Central memory CD8-positive, alpha-beta T cell (primary cell): ENCODE measurements at places on chromosomes 6 and 20.
A peak's percentile ranks its signal among the peaks of the same experiment; 100 is the strongest.

DNA sequence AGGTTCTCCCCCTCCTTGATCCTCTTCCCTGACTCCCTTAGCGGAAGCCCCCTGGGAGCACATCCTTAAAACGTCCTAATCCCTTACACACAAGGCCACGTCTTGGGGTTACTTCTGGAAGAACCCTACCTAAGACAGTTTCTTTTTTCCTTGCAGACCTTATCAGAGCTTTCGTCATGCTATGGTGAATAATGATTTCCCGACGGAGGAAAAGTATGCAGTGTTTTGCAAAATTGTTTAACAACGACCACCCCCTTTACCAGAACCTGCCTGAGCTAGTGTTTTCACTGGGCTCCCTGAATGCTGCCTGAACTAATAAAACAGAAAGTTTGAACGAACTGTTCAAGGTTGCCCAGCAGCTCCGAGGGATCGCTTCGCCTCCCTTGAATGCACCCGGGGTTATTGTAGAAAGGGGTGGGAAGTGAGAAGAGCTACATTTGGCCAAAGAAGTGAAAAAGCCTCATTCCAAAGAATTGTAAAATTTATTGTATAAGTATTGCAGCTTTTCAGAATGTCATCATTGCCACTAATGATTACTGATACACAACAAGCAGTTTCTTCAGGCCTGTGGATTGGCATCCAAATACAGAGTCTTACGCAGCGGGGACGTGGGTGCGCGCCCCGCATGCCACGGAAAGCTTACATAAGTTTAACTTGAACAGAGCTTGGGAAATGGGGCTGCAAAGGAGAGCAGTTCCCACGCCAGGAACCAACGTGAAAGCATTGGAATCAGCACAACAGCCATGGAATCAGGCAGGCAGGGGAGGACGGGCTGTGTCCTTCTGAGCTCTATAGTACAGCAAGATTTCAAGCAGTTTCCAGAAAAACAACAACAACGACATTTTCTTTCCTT, 27.9 kb upstream of the ZBP1 start:
- no peak for DNase-seq
- peaks cover 21% of the 10 kb centered on the region for H3K27me3 ChIP-seq
- H3K27ac ChIP-seq, result no peak overlapping the region
- no peak overlapping the region for H3K4me3 ChIP-seq
- H3K4me1 ChIP-seq, result peaks cover 5% of the 10 kb centered on the region

- no peaks in the 10 kb centered on the region for H3K4me1 ChIP-seq
- no peak for DNase-seq
- H3K27me3 ChIP-seq, result peaks cover 18% of the 10 kb centered on the region
These were observed 86.7 kb upstream of the F13A1 start for GRCh38 chr6:6407071-6407741.

DNA sequence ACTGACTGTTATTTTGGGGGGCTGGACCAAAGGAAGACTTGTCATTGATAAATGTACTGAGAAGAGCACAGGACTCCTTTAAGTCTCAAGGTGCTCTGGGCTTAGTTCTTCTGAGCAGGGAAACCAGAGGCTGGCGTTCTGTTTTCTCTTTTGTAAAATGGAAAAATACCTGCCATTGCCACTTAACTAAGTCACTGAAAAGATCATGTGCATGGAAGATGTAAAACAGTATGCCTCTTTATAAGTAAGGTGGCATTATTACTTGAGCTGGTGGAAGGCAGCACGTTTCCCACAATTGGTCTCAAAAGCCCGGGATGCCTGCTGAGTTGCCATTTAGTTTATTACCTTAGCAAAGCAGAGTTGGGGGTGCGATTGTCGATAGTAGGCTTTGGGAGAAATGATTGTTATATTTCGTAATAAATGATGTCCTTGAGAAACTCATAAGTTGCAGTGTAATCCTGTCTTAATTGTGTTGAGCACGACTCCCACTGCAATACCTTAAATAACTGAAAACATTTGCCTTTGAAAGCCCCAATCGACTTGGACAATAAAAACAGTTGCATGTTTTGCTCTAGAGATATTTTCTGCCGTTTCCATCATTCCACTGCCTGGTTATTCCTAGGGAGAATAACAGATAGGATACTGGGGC, 3.6 kb downstream of the JARID2 start:
- H3K4me3 ChIP-seq, result peak overlapping the region; percentile 98
- peaks cover 30% of the 10 kb centered on the region for H3K36me3 ChIP-seq
- peaks cover 75% of the 10 kb centered on the region for H3K4me1 ChIP-seq
- peak overlapping the region; percentile 96 for H3K27ac ChIP-seq
- no peaks in the 10 kb centered on the region for H3K27me3 ChIP-seq

DNA sequence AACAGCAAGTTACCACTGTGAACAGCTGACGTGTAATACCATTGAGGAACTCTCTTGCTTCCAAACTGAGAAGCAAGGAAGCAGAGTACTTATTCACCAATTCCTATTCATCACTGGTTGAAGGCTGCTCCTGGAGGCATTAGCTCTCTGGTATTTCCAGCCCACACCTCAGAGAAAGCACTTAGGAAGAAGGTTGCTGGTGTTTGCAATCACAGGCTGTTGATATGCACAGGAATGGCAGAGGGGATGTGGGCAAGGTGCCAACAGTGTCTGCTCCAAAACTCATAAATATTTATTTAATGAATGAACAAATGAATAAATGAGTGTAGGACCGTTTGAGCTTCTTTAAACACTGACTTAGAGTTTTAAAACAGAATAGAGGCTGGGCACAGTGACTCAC, 6.9 kb upstream of the RRBP1 start:
- peaks cover 74% of the 10 kb centered on the region for H3K27me3 ChIP-seq
- no peaks in the 10 kb centered on the region for H3K36me3 ChIP-seq
- no peak overlapping the region for H3K4me3 ChIP-seq
- H3K27ac ChIP-seq, result no peak overlapping the region

DNA sequence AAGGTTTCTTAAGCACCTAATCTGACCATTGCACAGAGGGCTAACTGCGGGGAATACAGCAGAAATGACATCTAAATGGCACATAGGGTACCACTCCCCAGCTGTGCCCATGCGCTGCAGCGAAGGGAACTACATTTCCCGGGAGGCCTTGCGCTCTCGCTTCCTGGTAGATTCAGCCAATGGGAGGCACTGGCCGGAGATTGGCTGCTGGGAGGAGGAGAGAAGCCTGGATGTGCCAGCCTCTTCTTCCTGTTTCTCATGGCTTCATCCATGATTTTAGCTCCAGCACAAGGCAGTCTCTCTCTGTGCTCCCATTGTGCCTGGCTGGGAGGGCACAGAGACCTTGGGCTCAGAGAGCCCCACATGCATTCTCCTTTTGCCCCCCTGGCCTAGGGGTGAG, 101.7 kb upstream of the FOXA2 start:
- no peak overlapping the region for H3K27ac ChIP-seq
- no peak overlapping the region for H3K4me3 ChIP-seq
- H3K27me3 ChIP-seq, result no peaks in the 10 kb centered on the region
- peaks cover 2% of the 10 kb centered on the region for H3K36me3 ChIP-seq
- no peak for DNase-seq

GRCh38 chr6:124873066-124873410, 89.2 kb upstream of the RNF217 start:
- H3K4me3 ChIP-seq, result no peak overlapping the region
- H3K36me3 ChIP-seq, result no peaks in the 10 kb centered on the region
- no peak overlapping the region for H3K27ac ChIP-seq
- no peak for DNase-seq

- no peaks in the 10 kb centered on the region for H3K27me3 ChIP-seq
- H3K4me3 ChIP-seq, result no peak overlapping the region
- peaks cover 25% of the 10 kb centered on the region for H3K36me3 ChIP-seq
- peaks cover 7% of the 10 kb centered on the region for H3K4me1 ChIP-seq
- peak overlapping the region; percentile 20 for H3K27ac ChIP-seq
These were observed 213.7 kb downstream of the SYNE1 start for GRCh38 chr6:152423216-152424103.

DNA sequence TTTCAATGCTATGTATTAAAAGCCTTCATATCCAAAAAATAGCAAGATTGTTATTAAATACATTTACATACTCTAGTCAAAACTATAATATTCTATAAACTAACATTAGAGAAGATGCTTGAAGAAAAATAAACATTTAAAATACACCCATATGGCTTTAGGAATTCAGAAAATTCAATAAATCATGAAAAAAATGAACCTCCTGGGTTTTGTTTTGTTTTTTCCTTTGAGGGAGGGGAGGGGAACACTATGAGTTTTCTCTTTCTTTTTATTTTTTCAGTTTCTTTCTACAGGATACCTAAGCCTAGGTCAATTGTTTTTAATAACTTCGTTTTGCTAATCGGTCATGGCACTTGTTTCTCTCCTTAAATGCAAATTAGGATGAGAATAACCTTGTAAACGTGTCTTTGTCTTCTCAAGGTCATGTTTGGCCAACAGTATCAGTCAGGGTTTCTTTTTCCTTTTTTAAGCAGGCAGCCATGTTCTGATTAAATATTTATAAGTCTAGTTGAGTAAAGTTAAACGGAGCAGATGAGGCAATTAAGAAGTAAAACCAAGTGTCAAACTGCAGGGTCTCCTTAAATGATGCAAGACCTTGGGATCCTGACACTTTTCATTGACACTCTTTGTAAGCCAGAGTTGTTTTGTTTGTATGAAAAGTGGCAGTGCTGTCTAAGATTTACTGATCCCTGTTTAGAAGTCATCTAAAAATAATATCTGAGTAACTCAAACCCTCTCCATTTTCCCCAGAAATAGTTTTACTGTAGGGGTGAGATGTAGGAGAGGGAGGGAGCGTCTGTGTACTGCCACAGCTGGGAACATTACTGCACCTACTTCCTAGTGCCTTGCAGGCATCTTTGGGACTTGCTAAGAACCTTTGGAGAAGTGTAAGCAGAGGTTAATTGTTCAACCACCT, 392.3 kb downstream of the PLCB1 start:
- H3K4me3 ChIP-seq, result no peak overlapping the region
- H3K36me3 ChIP-seq, result no peaks in the 10 kb centered on the region
- H3K27ac ChIP-seq, result no peak overlapping the region
- no peaks in the 10 kb centered on the region for H3K27me3 ChIP-seq
- no peak for DNase-seq
- peaks cover 9% of the 10 kb centered on the region for H3K4me1 ChIP-seq
